Motor neuron (in vitro differentiated cells): ENCODE measurements at places on chromosomes 1 and 21. TPM values are rescaled to one million over a fixed set of nuclear protein-coding genes. Genes with fewer than 3 reads are reported as not detected.

- ATAC-seq = no peak
Measured at GRCh38 chr21:46295177-46295770, 9.1 kb downstream of the YBEY start.

GRCh38 chr1:151936653-151937052 lies 27.3 kb upstream of the THEM4 start:
- ATAC-seq = no peak

- no peak for ATAC-seq
Measured at GRCh38 chr1:25557543-25557942, 14.1 kb downstream of the LDLRAP1 start.

DNA sequence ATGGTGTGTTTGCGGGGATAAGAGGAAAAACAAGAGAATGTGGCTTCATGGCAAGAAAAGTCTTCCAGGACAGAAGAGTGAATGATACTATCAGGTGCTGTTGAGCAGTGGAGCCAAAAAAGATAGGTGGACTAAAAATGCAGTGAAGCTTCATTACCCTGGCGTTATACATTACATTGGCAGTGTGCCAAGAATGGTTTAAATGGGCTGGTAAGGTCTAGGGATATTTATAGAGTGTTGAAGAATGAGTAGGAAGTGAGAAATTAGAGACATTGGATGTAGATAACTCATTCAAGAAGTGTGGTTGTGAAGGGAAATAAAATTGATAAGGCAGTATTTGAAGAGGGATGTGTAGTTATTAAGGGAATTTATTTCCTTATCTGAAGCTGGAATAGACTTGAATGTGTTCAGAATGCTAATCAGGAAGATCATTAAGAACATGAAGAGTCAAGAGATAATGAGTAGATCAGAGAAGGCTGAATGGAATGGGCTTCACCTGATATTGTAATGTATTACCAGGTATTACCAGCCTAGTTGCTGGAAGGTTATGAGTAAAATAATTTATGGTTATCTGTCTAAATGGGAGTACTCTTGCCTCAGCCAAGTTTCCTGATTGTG lies 72.7 kb downstream of the MAST2 start:
- ATAC-seq = peak; percentile 18

DNA sequence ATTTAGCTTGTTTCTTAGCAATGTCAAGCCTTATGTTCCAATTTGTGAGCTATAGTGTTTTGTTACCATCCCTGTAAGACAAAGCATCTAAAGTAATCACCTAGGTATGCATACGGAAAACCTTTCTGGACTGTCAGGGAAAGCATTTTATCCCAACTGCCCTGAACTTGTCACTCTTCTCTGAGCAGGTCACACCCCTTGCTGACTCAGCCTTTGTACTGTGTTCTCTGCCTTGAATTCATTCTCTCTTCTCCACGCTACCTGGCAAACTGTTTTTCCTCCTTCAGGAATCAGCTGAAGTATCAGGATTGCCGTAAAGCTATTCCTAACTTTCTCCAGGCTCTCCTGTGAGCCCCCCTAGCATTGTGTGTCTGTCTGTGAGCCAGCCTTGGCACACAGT lies 54.2 kb downstream of the PBX1 start:
- ATAC-seq = peak; percentile 7

DNA sequence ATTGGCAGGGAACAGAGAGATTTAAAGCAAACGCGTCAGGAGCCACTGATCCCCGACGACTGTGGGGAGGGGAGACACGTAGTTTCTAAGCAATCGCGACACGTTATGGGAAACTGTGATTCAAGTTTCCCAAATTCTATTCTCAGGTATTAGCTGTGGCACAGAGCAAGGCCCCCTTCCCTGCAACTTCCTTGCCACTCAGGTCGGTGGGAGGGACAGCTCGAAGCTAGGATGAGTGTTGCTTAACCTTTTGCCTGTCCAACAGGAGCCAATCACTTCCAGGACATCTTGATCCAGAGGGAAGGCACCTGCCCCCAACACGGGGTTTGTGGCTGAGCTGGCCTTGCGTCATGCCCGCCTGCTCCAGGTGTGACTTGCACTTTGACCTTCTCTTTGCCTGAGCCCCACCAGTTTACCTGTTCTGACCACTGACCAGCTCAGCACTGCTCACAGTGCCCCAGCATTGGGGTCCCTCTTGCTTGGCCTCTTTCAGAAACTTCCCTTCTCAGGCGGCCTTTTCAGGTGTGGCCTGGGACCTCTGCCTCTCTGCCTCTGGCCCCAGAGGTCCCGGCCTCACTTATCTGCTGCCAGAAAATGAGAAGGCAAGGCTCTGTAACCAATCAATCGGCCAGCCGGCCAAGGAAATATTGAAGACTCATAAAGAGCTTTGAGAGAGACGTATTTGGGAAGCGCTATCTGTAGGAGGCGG lies 24.6 kb downstream of the TEX35 start:
- ATAC-seq = no peak

DNA sequence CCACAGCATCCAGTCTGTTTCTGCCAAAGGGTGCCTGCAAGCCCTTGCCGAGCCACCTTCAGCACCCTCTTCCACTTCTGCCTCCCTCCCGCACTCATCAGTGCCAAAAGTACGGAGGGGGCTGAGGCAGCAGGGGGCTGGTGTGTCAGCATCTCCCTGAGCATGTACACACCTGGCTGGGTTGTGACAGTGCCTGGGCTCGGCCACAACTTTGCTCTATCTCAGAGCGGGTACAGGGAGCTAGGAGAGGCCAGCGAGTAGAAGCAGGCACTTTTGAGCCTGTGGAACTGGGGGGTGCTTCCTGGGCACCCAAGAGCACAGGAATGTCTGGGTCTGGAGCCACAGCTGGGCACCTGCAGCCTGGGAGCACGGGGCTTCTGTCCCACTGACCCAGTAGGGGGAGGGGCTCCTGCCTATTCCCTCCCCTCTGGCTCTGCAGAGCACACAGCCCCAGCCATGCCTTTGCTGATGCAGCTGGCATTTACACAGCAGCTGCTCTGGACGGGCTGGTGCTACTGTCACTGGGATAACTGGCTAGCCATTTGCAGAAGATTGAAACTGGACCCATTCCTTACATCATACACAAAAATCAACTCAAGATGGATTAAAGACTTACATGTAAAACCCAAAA lies 319.8 kb upstream of the RRP15 start:
- ATAC-seq = no peak

GRCh38 chr21:30719401-30719800 lies 824 bp upstream of the KRTAP21-3 start:
- peak; percentile 88 for ATAC-seq

GRCh38 chr21:42621819-42622177 lies 31.6 kb upstream of the PDE9A start:
- no peak for ATAC-seq

DNA sequence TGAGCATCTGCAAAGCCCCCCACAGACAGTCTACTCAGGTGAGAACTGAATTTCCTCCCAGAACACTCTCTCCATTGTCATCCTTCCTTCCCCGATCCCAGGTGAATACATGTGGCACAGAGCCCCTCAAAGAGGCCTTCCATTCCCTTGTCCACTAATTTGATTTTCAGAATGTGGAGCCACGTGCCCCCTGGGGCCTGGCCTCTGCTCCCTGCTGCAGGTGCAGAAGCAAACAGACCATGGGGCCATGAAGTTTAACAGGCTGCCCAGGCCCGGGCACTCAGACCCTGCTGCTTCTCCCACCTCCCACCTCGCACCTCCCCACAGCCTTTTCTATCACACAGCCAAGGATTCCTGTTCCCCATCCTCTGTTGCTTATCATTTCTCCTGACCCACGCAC lies 243.8 kb upstream of the RAB4A start:
- ATAC-seq = no peak

DNA sequence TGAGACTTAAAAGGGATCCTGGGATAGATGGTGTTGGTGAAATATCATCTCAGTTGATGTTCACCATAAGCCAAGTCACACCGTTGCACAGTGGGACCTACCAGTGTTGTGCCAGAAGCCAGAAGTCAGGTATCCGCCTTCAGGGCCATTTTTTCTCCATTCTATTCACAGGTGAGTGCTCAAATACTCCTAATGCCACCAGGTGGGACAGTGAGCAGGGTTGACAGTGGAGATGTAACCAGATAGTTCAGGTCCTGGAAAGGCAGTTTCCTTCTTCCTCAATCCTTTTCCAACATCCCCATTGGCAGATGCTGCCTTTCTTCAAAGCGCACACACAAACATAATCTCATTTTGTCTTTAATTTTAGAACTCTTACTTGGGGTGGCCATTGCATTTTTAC lies 11.6 kb downstream of the CD160 start:
- ATAC-seq = no peak

- no peak for ATAC-seq
Measured at GRCh38 chr21:40333731-40334130, 466.5 kb downstream of the PCP4 start.

DNA sequence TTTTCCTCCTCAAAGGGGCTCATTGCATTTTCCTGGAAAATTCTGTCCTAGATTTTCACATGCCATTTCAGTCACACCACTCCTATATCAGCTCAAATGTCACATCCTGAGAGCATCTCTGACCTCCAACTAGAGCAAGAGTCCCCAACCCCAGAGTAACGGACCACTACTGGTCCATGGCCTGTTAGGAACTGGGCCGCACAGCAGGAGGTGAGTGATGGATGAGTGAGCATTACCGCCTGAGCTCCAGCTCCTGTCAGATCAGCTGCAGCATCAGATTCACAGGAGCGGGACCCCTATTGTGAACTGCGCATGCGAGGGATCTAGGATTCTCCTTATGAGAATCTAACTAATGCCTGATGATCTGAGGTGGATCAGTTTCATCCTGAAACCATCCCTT lies 12.7 kb upstream of the RRP15 start:
- ATAC-seq = no peak

DNA sequence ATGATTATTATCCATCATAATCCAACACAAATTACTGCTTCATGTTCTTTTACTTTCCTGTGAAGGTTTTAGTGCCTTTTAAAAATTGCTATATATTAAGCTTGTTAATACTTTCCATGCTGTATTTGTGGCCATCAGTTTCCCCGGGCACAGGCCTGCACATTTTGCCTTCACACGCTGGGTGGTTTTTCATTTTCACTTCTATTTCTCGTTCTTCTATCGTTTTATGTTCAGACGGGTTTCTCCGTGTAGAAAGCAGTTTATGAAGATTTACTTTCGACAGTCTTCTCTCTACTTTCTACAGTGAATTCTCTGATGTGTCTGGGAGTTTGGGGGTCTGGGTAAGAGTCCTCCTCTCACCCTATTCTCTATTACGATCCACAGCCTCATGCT lies 9.5 kb downstream of the RUNX3 start:
- ATAC-seq = no peak

DNA sequence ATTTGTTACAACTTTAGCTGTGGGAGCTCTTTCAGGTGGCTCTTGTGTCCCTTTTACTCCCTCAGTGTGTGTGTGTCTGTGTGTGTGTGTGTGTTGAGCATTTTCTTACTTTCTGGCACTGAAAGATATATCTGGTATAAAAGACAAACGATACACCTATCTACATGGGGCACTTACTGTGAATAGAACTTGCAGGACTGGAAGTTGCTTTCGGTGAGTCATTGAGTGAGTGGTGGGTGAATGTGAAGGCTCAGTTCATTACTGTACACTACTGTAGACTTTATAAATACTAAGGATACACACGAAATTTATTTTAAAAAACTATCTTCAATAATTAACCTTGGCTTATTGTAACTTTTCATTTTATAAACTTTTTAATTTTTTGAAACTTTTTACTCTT lies 38.7 kb downstream of the BTBD8 start:
- no peak for ATAC-seq

DNA sequence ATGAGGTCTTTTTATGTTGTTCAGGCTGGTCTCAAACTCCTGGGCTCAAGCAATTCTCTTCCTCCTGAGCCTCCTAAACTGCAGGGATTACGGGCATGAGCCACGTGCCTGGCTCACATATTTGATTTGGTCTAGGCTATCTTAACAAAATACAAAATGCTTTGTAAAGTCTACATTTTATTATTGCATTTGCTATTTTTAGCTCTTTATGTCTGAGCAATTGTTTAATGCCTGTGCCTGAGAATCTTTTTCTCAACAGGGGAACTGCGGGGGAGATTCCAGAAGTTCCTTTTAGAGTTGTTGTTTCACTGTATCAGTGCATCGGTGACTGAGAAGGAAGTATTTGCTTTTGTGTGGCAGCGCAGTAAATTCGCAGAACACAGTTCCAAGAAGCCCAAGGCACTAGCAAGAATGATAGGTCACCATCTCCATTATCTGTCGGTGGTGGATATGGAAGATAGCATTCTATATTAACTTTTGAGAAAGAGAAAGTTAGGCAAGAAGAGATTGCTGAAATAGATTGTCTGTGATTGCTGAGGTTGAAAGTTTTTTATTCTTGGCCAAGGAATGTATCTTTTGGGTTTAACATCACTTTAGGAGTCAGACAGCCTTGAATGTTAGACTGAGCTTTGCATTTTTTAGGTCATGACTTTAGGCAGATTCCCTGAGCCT lies 167.3 kb downstream of the PDE4B start:
- ATAC-seq = no peak

DNA sequence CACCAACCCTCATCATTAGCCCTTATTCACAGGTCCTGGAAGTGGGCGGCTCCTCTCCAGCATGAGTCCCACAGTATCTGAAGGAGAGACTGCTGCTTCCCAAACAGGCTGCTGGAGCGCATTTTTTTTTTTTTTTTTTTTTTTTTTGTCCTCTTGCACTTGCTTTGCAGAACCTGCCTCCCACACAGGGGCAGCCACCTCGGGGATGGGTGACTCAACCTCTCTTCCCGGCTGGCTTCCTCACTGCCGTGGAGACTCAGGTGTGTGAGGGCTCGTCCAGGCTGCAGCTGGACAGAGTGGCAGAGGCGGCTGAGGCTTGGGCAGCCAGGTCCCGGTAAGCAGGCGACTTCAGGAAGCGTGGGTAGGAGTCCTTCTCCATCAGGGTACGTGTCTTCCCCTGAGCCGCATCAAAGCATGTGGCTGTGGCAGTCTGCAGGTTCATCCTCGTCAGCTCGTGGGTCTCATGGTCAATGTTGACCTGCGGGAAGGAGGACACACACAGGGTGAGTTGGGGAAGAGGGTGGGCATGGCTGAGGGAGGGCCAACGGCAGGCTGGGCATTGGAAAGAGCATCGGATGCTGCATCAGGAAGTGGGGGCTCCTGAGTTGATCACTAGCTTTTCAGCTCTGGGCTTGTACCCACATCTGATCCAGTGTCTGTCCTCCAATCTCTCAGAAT lies 4.0 kb downstream of the RGS16 start:
- ATAC-seq = no peak

MOB3C gene
- 10.0 and 11.3 TPM in 2 replicates for total RNA-seq

CRYAA gene
- 0.71 and 1.8 TPM in 2 replicates for total RNA-seq

PROK1 gene
- total RNA-seq = 0.13 and 0.27 TPM in 2 replicates

TRIM63 gene
- total RNA-seq = not detected in 2 replicates

BLACAT1 gene
- total RNA-seq = 0.13 and 0.77 TPM in 2 replicates

MAN1A2 gene
- 57.9 and 64.2 TPM in 2 replicates for total RNA-seq
